ENCODE measurements at places on chromosomes 3 and 15. TPM values are rescaled to one million over a fixed set of nuclear protein-coding genes. Genes with fewer than 3 reads are reported as not detected.

Gene PEX5L
- under 0.01 TPM for total RNA-seq

Gene FSTL1
- total RNA-seq = 2,453 TPM

Gene THBS1
- total RNA-seq = 671 TPM

Gene GPR87
- 0.09 TPM for total RNA-seq

Gene SERINC4
- not detected for total RNA-seq

Gene ZNF774
- total RNA-seq = 2.1 TPM

Gene TUSC7
- total RNA-seq = not detected

Gene PIERCE2
- 0.89 TPM for total RNA-seq

Gene ITPKA
- 0.59 TPM for total RNA-seq

Gene NPAP1
- total RNA-seq = not detected

Gene PLSCR5
- total RNA-seq = not detected

Gene SAMMSON
- total RNA-seq = not detected

Gene PAQR5
- 0.09 TPM for total RNA-seq

Gene SEMA3G
- 0.09 TPM for total RNA-seq

Gene IGSF11
- not detected for total RNA-seq

Gene PPM1L
- total RNA-seq = 0.89 TPM

Gene GHRL
- total RNA-seq = not detected

Gene GRK7
- total RNA-seq = 0.05 TPM

Gene HSPBAP1
- 8.0 TPM for total RNA-seq

Gene KBTBD13
- not detected for total RNA-seq

Gene EPHA6
- total RNA-seq = not detected

Gene LRTM1
- not detected for total RNA-seq

Gene PLA2G4E
- total RNA-seq = not detected

Gene STRC
- total RNA-seq = 0.30 TPM

Gene PRSS50
- total RNA-seq = not detected

Gene PRR23B
- not detected for total RNA-seq

Gene ARGFX
- total RNA-seq = not detected

Gene CPN2
- not detected for total RNA-seq

Gene CCR8
- not detected for total RNA-seq

Gene AVEN
- 51.7 TPM for total RNA-seq

Gene XIRP1
- 0.05 TPM for total RNA-seq

Gene CHRNA5
- total RNA-seq = 0.59 TPM

Gene ZDHHC19
- not detected for total RNA-seq

Gene ZMAT3
- total RNA-seq = 78.9 TPM

Gene SKOR1
- 0.09 TPM for total RNA-seq

Gene NUSAP1
- total RNA-seq = 4.5 TPM

Gene NR2E3
- total RNA-seq = under 0.01 TPM

Gene TIPIN
- 12.9 TPM for total RNA-seq

Gene TGM5
- total RNA-seq = not detected

Gene KLHL6
- under 0.01 TPM for total RNA-seq

Gene RTP1
- not detected for total RNA-seq

Gene CCR2
- not detected for total RNA-seq

Gene ZNF860
- 0.59 TPM for total RNA-seq

Gene NTRK3
- total RNA-seq = 1.2 TPM

Gene C3orf62
- total RNA-seq = 1.5 TPM

Gene BOC
- 2.4 TPM for total RNA-seq

Gene P2RY13
- not detected for total RNA-seq

Gene ECE2
- not detected for total RNA-seq

Gene ZNF660
- 4.2 TPM for total RNA-seq

Gene VIPR1
- total RNA-seq = not detected

Gene SETD2
- total RNA-seq = 31.8 TPM

Gene CHST2
- total RNA-seq = 11.9 TPM

Gene TOP2B
- total RNA-seq = 133 TPM

Gene WDR6
- total RNA-seq = 75.4 TPM

Gene GATA2
- total RNA-seq = 1.5 TPM

Gene ILDR1
- total RNA-seq = not detected

Gene GASK1A
- total RNA-seq = 1.5 TPM

Data from smooth muscle cell of the umbilical artery (primary cell).